ENCODE measurements at places on chromosomes 13 and 19.

GRCh38 chr13:50762969-50763567 lies 80.4 kb downstream of the DLEU7 start:
- DNase-seq = no peak

DNA sequence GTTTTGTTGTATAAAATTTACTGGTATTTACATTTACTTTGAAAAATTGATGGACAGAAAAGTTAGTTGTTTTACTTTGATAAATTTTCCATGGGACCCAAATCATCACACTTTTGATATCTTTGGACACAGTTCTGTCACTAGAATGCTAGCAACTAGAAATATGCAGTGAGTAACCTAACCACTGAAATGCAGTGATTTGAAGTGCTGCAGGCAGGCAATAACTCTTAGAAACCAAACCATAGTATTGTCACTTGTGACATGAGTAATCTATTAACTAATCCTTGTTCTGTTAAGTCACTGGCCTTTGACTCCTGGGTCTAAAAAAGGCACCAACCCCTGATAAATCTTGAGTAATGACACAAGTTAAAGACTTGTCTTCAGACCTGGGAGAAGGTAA lies 620.0 kb upstream of the ATXN8OS start:
- no peak for DNase-seq

DNA sequence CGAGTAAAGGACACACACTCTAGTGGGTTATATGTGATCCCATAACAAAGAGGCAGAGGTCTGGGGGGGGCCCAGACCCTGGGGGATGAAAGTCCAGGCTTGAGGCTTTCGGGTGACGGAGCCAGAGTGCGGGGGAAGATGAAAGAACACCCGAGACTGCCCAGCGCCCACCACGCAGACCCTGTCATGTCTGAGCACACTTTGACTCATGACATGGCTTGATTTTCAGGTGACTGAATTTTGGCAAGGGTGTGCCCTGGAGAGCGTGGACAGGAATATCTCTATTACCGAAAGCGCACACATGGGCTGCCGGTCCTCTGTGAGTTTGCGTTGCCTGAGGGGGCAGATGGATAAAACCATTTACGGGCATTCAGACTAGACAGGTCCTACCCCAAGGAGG lies 192.0 kb upstream of the SOX1 start:
- DNase-seq = no peak

GRCh38 chr13:98275681-98276171 lies 98.7 kb upstream of the RNF113B start:
- DNase-seq = no peak

DNA sequence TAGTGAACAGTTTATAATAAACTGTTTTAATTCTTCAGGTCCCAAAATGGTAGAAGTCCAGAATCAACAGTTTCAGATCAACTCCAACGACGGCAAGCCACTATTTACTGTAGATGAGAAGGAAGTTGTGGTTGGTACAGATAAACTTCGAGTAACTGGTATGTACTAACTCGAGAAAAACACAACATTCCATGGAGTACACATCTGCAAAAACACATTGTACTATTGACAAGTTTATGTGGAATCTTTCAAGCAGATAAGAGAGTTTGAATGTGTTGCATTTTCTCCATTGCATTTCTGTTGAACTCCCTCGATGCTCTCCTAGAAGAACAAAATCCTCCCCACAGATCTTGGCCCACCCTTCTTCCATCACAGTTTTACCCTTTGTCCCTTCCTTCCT lies 98.5 kb downstream of the SGCG start:
- DNase-seq = no peak

DNA sequence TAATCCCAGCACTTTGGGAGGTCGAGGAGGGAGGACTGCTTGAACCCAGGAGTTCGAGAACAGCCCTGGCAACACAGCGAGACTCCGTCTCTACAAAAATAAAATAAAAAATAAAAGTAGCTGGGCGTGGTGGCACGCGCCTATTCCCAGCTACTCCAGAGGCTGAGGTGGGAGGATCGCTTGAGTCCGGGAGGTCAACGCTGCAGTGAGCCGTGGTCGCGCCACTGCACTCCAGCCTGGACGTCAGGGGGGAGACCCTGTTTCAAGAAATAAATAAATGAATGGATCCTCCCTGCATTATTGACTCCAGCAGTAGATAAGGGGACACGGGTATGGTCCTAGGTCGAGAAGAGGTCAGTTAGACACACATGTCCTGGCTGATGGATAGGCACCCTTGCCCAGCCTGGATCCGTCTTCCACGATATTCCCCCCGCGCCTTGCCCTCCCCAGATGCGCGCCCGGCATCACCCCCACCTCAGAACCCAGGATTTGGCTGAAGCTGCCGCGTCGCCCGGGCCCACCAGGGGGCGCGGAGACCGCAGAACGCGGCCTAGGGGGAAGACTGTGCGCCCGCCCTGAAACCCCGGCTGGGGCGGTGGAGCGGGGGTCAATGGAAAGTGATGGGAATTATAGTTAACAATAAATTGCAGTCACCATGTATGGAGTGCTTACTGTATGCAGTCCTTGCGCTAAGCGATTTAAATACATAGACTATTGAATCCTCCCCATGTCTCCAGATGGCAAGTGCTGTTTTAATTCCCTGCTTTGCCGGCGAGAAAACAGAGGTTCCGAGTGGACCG lies 2.1 kb upstream of the HOOK2 start:
- peak; percentile 82 for DNase-seq

- DNase-seq = no peak
Measured at GRCh38 chr19:51480590-51480989, 2.3 kb downstream of the CEACAM18 start.

Data from hematopoietic multipotent progenitor cell treated with erythropoietin and hydrocortisone succinate and interleukin-3 and kit ligand, for 17 days (in vitro differentiated cells).